ENCODE measurements at places on chromosomes 5 and 9.

DNA sequence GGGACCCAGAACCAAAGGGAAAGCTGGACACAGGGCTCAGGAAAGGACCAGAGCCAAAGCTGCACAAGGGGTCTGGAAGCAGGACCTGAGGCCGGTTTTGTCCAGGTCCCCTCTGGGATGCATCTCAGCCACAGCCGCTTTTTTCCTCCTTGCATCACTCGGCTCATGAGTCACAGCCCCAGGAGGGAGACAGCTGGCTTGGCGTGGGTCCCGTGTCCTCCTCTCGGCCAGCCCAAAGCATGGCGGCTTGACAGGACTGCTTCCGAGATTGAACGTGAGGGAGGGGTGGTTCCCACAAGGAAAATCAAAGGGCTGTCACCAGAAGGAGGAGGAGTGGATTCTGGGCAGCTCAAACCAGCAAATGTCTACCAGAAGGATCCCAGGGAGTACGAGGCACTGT, 56.7 kb upstream of the CPLX2 start:
- DNase-seq: no peak

- peak; percentile 41 for DNase-seq
These were observed 87.3 kb upstream of the SLC44A1 start for GRCh38 chr9:105157171-105157583.

DNA sequence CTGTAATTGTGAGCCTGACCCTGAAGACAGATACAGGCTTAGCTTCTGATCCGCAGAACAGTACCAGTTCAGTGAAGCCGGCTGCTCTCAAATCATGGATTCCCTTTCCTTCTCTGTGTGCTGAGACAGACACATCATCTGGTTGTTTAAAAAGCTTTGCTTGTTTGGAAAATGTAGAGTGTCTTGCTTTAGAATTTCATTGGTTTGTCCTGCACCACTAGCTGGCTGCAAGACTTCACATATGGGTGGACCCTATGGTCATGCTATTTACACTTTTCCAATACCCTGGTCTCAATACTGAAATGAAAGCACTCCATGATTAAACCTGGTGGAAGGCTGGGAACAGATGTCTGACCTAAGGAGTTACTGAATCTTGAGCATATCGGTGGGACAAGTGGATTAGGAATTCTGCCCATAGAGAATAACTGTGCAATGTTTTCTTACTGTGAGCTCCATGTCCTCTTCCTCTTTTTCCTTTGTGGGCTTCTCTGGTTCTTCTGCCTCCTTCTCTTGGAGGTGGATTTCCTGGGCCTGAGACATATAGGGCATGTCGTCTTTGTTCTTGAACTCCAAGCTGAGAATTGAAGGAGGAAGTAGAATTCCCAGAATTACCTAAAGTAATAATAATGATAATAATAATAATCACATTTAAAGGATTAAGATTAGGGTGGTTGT, 201.1 kb upstream of the KLF9 start:
- DNase-seq: no peak

DNA sequence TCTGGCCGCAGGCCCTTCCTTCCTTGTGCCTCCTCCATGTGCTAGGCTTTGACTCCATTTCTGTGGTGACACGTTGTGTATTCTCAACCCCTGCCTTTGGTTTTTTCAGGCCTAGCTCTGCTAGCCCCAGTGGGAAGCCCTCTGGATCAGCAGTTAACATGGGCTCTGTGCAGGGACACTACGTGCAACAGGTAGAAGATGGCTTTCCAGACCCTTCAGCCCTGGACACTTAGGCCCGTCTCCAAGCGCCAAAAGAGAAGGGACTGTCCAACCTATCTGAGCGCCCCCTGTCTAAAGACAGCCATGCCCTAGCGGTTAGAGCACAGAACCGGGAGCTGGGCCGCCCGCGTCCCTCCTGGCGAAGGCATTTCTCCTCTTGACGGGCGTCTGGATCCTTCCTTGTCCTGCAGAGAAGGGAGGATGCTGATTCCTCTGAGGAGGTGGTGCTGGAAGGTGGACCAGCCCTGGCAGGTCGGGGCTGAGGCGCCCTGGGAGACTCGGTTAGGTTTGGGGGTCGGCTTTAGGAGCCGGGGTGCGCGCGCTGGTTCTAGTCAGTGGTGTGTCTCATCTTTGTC, 8.3 kb upstream of the POMT1 start:
- DNase-seq: no peak

DNA sequence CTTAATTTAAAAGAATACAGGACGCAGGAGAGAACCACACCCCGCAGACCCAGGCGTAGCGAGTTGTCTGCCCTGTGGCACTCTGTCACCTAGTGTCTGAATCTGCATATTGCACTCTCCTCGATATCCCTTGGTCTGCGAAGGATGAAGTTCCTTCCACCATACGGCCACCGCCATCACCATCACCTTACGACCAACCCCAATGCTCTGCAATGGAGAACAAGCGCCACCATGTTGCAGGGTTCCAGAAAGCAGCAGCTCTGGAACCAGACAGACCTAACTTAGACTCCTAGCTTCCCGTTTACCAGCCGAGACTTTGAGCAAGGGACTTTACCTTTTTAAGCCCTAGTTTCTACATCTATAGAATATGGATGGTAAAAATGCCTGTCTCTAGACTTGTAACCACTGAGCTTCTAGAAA, 77.4 kb upstream of the DMRT1 start:
- DNase-seq: no peak

- DNase-seq: no peak
These were observed 44.4 kb downstream of the PHAX start for GRCh38 chr5:126645132-126645531.

DNA sequence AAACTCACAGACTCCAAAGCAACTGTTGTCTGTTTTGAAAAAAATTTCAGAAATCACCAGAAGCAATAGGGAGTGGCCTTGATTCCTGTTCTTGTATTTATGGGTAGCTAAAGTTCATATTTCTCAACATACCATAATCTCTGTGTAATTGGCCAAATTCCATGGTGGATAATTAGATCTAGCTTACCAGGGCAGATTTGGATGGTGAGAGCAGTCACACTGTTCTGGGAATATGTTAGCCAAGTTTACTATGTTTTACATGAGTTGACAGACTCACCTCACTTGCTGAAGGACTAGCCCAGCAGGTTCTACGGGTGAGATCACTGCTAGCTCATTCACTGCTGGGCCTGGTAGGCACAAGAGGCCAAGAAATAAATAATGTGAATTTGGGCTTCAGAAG, 32.7 kb upstream of the CDKN2B start:
- no peak for DNase-seq

- DNase-seq: no peak
These were observed 2.7 kb downstream of the KLF4 start for GRCh38 chr9:107486674-107487520.

GRCh38 chr5:2385818-2386217, 365.7 kb downstream of the IRX2 start:
- no peak for DNase-seq

DNA sequence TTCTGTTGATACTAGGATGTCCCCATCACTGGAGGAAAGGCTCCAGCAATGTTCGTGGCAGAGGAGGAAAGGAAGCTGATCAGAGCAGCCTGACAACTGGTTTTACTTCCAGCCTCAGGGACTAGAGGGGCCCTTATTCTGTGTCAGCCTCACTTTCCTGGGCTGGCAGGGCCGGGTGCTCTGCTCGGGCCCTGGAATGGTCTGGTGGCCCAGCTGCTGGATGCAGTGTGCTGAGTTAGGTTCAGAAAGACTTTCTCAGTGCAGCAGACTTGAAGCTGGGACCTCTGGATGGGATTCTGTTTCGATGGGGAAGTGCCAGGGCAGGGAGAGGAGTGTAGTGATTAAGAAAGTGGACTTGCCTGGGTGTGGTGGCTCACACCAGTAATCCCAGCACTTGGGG, 81.0 kb downstream of the MACROH2A1 start:
- DNase-seq: no peak

- DNase-seq: no peak
These were observed 94.3 kb upstream of the STK32A start for GRCh38 chr5:147140558-147140957.

DNA sequence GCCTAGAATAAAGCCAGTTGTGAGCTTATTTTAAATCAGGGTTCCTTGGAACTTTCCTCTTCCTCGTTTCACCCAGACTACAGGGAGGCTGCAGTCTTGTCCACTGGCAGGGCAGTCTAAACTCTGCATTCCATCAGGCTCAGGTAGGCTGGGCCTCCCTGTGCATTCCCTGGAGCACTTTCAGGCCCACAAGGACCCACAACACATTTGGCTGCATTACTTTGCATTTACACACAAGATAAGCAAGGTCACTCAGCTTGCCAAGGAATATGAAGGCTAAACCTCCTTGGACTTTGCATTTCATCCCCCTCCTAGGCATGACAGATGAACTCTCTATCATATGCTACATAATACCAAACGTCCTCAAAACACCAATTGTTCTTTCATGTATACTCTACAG, 104.2 kb downstream of the MARCHF3 start:
- no peak for DNase-seq

- DNase-seq: no peak
These were observed 317.9 kb upstream of the FTMT start for GRCh38 chr5:121533814-121534213.

DNA sequence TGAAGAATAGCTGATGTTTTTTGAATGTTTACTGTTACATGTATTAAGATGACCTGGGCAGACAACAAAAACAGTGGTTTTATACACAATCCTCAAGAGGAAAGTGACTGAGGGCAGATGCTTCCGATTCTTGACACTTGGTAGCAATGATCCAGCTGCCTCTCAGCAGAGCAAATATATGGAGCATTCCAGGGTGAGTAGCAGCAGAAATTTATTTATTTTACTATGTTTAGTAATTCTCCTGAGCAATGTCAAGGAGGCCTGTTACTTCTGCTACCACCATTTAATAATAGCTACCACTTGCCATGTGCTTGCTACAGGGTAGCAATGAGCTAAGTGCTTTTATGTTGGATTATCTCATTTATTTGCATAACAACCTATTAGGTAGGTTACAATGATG, 69.1 kb upstream of the NR3C1 start:
- DNase-seq: no peak

DNA sequence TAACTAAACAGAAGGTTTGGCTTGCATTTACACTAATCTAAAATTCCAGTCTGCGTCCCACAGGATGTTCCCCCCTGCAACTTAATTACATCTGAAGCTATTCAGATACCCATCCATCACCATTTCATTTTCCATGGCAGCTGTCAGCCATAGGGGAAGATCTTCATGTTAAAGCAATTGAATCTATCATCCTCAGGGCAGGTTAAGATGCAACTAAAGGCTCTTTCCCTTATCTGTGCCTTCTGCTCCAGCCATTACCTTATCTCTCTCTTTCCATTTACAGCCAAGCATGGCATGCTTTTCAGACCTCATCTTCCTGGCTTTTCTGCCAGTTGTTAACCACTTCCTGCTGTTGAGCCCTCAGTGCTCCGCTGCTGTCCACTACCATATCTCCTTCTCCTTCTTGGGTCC, 15.8 kb upstream of the HACD4 start:
- no peak for DNase-seq

- DNase-seq: no peak
These were observed 154.2 kb upstream of the WWC1 start for GRCh38 chr5:168137265-168137664.

DNA sequence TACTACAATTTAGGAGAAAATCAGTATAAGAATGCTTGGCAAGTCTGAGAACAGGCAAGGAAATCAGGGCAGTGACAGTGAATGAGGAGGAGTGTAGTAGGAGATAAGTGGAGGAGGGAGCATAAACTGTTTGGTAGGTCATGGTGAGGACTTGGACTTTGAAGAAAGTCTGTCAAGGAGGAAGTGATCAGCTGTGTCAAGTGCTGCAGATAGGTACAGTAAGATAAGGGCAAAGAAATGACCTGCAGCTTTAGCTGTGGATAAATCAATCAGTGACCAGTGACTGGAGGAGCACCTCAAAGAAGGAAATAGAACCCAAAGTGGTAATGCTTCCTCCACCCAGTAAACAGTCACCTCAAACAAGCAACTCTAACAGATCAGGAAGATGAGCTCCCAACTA, 106.3 kb downstream of the RAPGEF6 start:
- no peak for DNase-seq

DNA sequence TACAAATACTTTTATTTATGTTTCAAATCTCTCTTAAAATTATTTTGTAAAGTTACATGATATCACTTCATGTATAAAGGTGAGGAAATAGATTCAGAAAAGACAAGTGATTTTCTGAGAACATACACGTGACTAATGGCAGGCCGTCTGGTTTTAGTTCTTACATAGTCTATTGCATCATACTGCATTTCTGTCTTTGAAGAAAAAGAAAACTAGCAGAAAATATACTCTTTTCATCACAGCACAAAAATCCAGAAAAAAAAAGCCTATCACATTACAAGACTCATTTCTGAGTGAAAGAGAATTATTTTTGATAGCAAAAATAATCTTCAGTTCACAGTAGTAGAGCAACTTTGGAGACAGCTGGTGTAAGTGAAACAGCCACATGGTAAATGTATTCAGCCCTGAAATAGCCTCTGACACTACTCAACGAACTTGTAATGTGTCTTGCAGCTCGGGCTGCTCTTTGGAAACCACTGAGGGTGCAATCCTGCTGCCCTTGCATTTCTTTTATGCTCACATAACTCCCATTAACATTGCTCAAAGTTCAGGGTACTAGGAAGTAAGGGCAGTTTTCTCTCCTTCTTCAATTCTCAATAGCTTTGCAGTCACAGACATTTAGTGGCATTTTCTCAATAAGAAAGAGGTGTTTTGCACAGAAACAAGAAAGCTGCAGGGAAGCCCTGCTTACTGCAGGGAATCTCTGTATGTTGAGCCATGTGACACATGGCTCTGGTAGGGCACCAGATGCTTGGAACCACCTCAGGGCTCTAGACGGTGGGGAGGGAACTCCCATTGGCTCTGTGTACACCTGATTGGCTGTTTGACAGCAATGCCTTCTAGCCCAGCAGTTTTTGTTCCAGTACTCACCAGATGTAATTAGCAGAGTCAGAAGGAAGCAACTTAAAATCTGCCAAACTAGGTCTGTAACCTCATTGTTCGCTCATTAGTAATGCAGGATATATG, 845.3 kb upstream of the PTPRD start:
- no peak for DNase-seq

GRCh38 chr9:3931996-3932906, 367.6 kb downstream of the GLIS3 start:
- no peak for DNase-seq

- DNase-seq: no peak
These were observed 623.7 kb downstream of the BNC2 start for GRCh38 chr9:16246785-16247184.

DNA sequence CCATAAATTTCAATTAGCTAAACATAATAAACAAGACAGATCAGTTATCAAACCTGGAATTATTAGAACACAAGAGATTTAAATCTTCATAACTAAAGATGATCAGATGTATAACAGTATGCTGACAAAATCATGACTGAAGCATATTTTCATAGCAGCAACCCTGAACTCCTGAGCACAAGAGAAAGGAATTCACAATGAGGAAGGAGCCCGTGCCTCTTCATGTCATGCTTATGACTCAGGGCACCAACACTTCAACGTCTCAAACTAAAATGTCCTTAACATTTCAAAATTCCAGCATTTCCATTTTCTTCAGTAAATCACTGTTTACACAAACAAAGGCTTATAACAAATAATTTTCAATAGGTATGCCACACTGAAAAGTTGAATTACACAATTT, 6.7 kb downstream of the AP3B1 start:
- DNase-seq: no peak

GRCh38 chr9:89603767-89604665, 796 bp upstream of the GADD45G start:
- no peak for DNase-seq

- DNase-seq: peak; percentile 59
These were observed 4.7 kb upstream of the TUBB4B start for GRCh38 chr9:137236238-137236935.

All from C1 segment of cervical spinal cord (tissue), 14 donors.